ENCODE measurements at places on chromosomes 7 and 10.

DNA sequence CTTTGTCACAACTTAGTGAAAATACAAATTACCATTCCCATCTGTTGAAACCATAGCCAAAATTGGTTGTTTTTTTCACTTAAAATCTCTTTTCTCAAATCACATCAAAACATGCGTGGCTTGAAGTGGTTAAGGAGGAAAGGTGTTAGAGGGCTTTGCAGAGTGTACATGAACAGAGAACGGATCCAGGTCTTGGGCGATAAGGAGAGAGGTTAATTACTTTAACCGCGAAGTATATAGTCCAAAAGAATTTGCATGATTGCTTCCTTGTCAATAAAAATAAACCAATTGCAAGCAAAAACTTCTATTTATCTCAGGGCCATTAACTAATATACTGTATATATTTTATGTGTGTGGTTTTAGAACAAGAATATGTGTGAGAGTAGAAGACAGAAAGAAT is 813.9 kb upstream of the SORCS1 start:
- no peak for DNase-seq

DNA sequence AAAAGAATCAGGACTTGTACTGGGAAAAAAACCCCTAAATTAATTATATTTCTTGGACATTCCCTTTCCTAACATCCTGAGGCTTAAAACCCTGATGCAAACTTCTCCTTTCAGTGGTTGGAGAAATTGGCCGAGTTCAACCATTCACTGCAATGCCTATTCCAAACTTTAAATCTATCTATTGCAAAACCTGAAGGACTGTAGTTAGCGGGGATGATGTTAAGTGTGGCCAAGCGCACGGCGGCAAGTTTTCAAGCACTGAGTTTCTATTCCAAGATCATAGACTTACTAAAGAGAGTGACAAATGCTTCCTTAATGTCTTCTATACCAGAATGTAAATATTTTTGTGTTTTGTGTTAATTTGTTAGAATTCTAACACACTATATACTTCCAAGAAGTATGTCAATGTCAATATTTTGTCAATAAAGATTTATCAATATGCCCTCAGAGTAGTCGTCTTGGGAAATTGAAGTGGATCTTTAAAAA is 6.6 kb downstream of the EMX2 start:
- no peak for DNase-seq

GRCh38 chr10:63146503-63146902 is 13.4 kb downstream of the NRBF2 start:
- no peak for DNase-seq

GRCh38 chr7:110898516-110898915 is 192.4 kb upstream of the LRRN3 start:
- no peak for DNase-seq

- DNase-seq: no peak
These were observed 196.6 kb upstream of the TMEM196 start for GRCh38 chr7:19969859-19970493.

DNA sequence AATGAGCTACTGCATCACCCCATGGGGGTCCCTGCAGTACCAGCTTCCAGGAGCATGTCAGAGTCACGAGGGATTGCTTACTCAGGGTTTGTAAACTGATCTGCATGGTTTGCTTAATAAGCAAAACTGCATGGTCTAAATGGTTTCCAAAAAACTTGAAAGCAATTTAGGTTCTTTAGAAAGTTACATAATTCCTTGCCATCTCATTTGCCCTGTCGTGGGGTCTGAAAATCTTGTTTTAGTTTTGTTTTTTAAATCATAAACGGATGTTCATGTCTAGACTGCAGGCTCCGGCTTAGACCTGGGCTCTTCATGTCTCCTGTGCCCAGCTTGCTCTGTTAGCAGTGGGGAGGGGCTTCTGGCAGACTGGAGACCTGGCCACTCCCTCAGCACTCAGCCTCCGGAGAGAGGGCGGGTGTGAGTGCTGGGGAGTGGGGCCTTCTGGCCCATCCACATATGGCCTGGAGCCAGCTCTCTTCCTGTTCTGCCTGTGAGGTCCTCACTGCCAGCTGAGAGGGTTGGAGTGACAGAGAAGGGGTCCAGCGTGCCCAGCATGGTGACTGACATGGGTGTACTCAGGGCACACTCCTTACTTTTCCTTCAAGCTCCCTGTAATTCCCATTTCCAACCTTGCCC is 17.5 kb downstream of the PRF1 start:
- no peak for DNase-seq

Data from CD4-positive, alpha-beta T cell treated with Interleukin-17A for 4 hours (primary cell).